MCF 10A (cell line): ENCODE measurements at places on chromosomes 5 and 9. TPM values are rescaled to one million over a fixed set of nuclear protein-coding genes. Genes with fewer than 3 reads are reported as not detected.
A peak's percentile ranks its signal among the peaks of the same experiment; 100 is the strongest.

- H3K27ac ChIP-seq, result no peak overlapping the region
- H3K27me3 ChIP-seq, result no peaks in the 10 kb centered on the region
- H3K4me3 ChIP-seq, result no peak overlapping the region
- H3K4me1 ChIP-seq, result peaks cover 53% of the 10 kb centered on the region
Observed at GRCh38 chr9:114905170-114905940, 25.0 kb downstream of the TNFSF8 start.

GRCh38 chr9:103899866-103900265, 194.2 kb upstream of the SMC2 start:
- no peaks in the 10 kb centered on the region for H3K36me3 ChIP-seq
- H3K27ac ChIP-seq, result no peak overlapping the region
- no peaks in the 10 kb centered on the region for H3K27me3 ChIP-seq

DNA sequence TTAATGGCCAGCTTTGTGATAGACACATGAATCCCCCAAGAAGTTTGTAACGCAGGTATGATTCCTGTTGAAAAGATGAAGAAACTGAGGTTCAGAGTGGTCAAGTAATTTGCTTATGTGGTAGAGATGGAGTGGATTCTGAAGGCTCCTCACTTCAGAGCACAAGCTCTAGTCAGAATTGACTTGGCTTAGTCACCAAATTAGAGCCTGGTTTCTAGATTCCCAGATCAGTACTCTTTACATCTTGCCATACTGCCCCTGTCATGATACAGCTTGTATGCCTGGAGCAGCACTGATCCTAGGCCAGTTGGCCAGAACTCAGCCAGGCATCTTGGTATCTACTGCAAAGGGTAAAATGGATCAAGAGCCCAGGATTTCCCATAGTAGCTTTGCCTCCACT, 284.4 kb upstream of the RFX3 start:
- H3K36me3 ChIP-seq, result no peaks in the 10 kb centered on the region
- no peak for DNase-seq
- H3K27ac ChIP-seq, result no peak overlapping the region
- H3K27me3 ChIP-seq, result no peaks in the 10 kb centered on the region
- H3K4me1 ChIP-seq, result peaks cover 5% of the 10 kb centered on the region
- H3K4me3 ChIP-seq, result no peak overlapping the region

- H3K4me1 ChIP-seq, result peaks cover 5% of the 10 kb centered on the region
- no peaks in the 10 kb centered on the region for H3K27me3 ChIP-seq
- DNase-seq, result no peak
- H3K4me3 ChIP-seq, result no peak overlapping the region
Observed at GRCh38 chr9:89410022-89410421, 87.9 kb downstream of the SEMA4D start.

- no peak overlapping the region for H3K27ac ChIP-seq
- H3K36me3 ChIP-seq, result no peaks in the 10 kb centered on the region
- H3K4me1 ChIP-seq, result no peaks in the 10 kb centered on the region
- DNase-seq, result no peak
Observed at GRCh38 chr5:106600803-106601202, 1069.9 kb downstream of the EFNA5 start.

GRCh38 chr9:126207256-126207655, 119.4 kb upstream of the MVB12B start:
- no peaks in the 10 kb centered on the region for H3K27me3 ChIP-seq
- no peak overlapping the region for H3K27ac ChIP-seq

- H3K4me3 ChIP-seq, result no peak overlapping the region
- H3K4me1 ChIP-seq, result peaks cover 31% of the 10 kb centered on the region
- H3K27me3 ChIP-seq, result no peaks in the 10 kb centered on the region
- H3K27ac ChIP-seq, result no peak overlapping the region
Observed at GRCh38 chr5:62082370-62082801, 223.6 kb upstream of the KIF2A start.

DNA sequence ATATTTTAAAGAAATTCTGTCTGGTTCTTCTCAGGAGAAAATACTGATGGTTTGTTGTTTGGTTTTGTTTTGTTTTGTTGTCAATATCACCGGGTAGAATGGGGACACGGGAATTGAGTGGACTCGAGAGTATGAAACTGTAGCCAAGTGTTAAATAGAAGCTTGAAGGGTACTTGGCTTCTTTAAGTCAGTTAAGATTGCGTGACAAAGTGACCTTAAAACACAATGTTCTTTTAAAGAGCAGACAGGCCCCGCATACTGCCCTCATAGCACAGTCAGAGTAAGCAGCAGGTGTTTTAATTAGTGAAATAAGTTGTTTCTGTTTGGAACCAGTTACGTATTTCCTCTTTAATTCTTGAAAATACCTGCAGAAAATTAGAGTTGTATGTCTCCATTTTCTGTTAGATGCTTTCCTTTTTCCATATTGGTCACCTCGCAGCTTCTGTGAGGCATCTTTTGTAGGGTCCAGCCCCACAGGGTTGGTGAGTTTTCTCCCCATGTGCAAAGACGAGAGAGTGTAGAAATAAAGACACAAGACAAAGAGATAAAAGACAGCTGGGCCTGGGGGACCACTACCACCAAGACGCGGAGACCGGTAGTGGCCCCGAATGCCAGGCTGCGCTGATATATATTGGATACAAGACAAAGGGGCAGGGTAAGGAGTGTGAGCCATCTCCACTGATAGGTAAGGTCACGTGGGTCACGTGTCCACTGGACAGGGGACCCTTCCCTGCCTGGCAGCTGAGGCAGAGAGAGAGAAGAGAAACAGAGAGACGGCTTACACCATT, 9.6 kb downstream of the TRIP13 start:
- peak overlapping the region; percentile 8 for H3K27ac ChIP-seq
- no peak for DNase-seq
- H3K4me1 ChIP-seq, result no peaks in the 10 kb centered on the region
- peaks cover 54% of the 10 kb centered on the region for H3K36me3 ChIP-seq
- no peaks in the 10 kb centered on the region for H3K27me3 ChIP-seq

DNA sequence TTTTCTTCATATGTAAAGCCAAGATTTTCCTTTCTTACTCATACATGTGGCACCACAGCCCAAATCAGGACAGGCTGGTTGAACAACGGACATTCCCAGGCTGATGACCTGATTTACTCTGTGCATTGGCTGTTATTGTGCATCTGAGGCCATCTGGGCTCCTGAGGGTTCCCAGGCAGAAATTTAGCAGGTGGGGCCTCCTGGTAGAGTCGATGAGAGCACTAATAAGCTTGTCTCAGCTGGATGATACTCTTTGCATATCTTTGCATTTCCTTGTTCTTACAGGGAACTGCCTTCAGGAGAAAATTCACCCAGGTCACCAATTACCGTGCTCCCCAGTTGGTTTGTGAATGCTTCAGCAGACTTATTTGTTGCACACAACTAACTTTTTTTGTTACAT, 605.1 kb downstream of the ELAVL2 start:
- H3K4me1 ChIP-seq, result no peaks in the 10 kb centered on the region
- no peak overlapping the region for H3K27ac ChIP-seq
- no peak for DNase-seq
- H3K4me3 ChIP-seq, result no peak overlapping the region
- peaks cover 18% of the 10 kb centered on the region for H3K27me3 ChIP-seq

DNA sequence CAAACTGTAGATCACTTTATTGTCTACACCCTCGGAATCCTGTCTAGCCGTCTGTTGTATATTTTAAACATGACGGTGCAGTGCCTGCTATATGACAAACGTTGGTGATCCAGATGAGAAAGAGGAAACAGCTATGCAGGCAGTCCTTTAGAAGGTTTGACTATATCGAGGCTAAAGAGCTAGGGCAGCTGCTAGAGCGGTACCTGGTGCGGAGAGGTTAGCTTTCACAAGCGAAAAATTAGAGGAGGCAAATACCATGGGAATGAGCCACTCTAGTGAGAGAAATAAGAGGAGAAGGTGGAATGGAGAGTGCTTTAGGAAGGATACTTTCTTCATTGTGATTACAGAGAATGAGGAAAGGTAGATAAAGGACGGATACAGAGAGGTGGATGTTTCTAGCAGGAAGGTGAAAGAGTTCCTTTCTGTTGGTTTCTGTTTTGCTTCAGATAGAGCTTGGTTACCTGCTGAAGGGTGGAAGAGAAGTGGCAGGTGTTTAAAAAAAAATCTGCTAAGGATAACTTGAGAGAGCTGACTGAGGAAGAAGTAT, 959 bp upstream of the FBXL17 start:
- peak overlapping the region; percentile 88 for H3K27ac ChIP-seq
- no peaks in the 10 kb centered on the region for H3K27me3 ChIP-seq
- DNase-seq, result no peak
- H3K36me3 ChIP-seq, result no peaks in the 10 kb centered on the region

GRCh38 chr9:30235564-30235963, 2148.9 kb upstream of the ACO1 start:
- H3K27ac ChIP-seq, result no peak overlapping the region
- no peaks in the 10 kb centered on the region for H3K4me1 ChIP-seq
- no peaks in the 10 kb centered on the region for H3K36me3 ChIP-seq
- no peak overlapping the region for H3K4me3 ChIP-seq
- H3K27me3 ChIP-seq, result peaks cover 51% of the 10 kb centered on the region

GRCh38 chr5:39274398-39275085, 55.2 kb upstream of the FYB1 start:
- no peak overlapping the region for H3K4me3 ChIP-seq
- no peaks in the 10 kb centered on the region for H3K27me3 ChIP-seq
- no peaks in the 10 kb centered on the region for H3K4me1 ChIP-seq
- no peak for DNase-seq
- H3K36me3 ChIP-seq, result no peaks in the 10 kb centered on the region
- no peak overlapping the region for H3K27ac ChIP-seq

- DNase-seq, result no peak
- no peak overlapping the region for H3K4me3 ChIP-seq
- H3K27ac ChIP-seq, result no peak overlapping the region
- peaks cover 17% of the 10 kb centered on the region for H3K4me1 ChIP-seq
Observed at GRCh38 chr9:121299467-121300282, 31.7 kb downstream of the GSN start.

GRCh38 chr5:56962286-56962685, 10.4 kb upstream of the MIER3 start:
- H3K36me3 ChIP-seq, result no peaks in the 10 kb centered on the region
- no peak for DNase-seq
- no peaks in the 10 kb centered on the region for H3K4me1 ChIP-seq
- H3K4me3 ChIP-seq, result no peak overlapping the region
- peaks cover 73% of the 10 kb centered on the region for H3K27me3 ChIP-seq

DNA sequence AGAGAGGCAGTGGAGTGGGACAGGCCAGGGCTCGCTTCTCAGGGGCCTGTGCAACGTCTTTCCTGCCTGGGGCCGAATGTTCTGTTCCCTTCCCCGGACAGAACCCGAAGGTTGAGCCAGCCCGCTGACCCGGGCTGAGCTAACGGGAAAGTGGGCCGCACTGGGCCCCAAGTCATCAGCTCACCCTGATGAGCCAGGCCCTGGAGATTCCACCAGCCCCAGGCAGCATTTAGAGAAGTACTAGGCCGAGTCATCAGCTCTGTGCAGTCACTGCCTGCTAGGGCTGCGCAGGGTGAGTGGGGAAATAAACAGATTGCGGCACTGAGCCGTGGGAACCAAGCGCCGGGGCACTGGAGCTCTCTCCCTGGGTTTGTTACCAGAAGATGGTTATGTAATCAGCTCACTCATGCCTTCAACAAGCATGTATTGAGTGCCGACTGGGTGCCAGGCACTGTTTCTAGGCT, 29.1 kb upstream of the DUSP1 start:
- peak; percentile 100 for DNase-seq
- peak overlapping the region; percentile 22 for H3K4me3 ChIP-seq
- peaks cover 6% of the 10 kb centered on the region for H3K36me3 ChIP-seq
- no peaks in the 10 kb centered on the region for H3K27me3 ChIP-seq
- peak overlapping the region; percentile 89 for H3K27ac ChIP-seq
- H3K4me1 ChIP-seq, result peaks cover 62% of the 10 kb centered on the region

The THBS4 gene
- total RNA-seq, result 0.82 and 1.2 TPM in 2 replicates

The DHFR gene
- 6.3 and 13.0 TPM in 2 replicates for total RNA-seq

The SLC34A1 gene
- total RNA-seq, result not detected in 2 replicates

The ZNF608 gene
- 8.4 and 10.4 TPM in 2 replicates for total RNA-seq

The CMYA5 gene
- 0.37 and 0.61 TPM in 2 replicates for total RNA-seq
